ENCODE measurements at places on chromosomes 16 and 17.

DNA sequence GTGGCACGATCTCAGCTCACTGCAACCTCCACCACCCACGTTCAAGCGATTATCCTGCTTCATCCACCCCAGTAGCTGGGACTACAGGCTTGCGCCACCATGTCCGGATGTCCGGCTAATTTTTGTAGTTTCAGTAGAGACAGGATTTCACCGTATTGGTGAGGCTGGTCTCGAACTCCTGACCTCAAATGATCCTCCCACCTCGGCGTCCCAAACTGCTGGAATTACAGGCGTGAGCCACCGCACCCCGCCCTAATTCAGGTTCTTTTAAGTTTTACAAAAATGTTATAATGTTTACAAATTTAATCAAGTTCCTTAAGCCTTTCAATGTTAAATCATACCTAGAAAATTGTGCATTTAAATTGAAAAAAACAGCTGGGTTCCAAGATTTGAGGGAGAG is 13.3 kb upstream of the GJD3 start:
- no peak for DNase-seq

GRCh38 chr16:85350146-85350728 is 238.0 kb upstream of the CIBAR2 start:
- DNase-seq = no peak

DNA sequence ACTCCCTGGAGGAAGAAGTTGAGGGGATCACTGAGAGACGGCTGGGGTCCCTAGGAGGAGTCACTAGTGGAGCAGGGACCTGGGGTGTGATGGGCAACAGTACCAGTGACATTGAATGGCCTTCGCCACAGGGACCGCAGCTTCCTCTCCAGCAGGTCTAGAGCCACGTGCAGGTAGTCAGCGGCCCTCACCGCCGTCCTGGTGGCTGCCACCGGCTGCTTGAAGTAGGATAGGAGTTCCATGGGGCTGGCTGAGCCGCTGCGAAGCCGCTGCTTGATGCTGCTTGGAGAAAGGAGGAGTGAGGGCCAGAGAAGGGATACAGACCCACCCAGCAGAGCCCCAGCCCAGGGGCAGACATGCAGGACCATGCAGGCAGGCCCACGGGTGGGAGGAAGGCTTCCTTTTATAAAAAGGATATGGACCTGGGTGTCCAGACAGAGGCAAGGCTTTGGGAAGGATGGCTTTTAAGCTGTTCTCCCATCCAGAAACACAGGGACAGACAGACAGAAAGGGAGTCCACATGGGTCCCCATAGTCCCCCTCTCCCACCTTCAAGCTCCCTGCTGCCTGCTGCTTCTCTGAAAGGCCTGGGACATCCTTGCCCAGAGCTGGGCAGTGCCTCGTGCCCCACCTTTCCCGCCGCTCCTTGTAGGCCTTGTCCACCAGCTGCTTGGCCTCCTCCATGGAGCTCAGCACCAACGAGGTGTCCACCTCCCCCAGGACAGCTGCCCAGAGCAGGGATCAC is 827 bp downstream of the MPO start:
- DNase-seq = peak; percentile 56

- DNase-seq = no peak
Measured at GRCh38 chr16:74892574-74893461, 92.1 kb downstream of the WDR59 start.

DNA sequence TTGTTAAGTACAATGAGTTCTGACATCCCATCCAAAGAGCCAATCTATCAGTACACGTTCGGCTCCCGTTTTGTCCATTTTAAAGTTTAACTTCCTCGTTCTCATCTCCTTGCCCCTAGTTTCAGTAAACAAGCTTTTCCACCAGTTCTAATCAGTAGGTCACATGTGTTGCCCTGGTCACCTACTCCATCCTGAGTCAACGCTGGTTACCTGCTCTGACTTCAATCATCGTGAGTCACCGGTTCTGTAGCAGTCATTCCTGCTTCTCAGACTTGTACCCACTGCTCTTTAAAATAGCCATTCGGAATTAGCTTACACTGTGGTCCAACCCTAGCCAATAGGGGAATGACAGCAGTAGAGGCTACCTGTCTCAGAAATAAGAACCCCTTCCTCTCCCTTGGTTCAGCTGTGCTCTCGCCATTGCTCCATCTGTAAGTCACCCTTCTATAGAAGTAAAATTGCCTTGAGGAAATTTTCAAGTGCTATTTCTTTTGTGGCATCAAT is 191.0 kb downstream of the CPPED1 start:
- no peak for DNase-seq

- DNase-seq = no peak
Measured at GRCh38 chr17:55710410-55710809, 12.3 kb downstream of the TMEM100 start.

DNA sequence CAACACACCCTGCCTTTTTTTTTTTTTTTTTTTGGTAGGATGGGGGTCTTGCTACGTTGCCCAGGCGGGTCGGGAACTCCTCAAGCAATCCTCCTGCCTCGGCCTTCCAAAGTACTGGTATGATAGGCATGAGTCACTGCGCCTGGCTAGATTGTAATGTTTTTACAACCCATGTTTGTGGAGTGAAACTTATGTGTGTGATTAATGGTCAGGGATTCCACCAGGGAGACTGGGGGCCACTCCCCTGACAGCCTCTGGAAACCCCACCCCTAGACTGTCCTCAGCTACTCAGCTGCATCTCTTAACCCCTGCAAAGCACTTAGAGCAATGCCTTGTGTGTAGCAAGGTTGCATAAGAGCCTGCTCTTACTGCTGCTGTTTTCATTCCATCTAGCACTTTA is 220.5 kb downstream of the PARN start:
- no peak for DNase-seq

DNA sequence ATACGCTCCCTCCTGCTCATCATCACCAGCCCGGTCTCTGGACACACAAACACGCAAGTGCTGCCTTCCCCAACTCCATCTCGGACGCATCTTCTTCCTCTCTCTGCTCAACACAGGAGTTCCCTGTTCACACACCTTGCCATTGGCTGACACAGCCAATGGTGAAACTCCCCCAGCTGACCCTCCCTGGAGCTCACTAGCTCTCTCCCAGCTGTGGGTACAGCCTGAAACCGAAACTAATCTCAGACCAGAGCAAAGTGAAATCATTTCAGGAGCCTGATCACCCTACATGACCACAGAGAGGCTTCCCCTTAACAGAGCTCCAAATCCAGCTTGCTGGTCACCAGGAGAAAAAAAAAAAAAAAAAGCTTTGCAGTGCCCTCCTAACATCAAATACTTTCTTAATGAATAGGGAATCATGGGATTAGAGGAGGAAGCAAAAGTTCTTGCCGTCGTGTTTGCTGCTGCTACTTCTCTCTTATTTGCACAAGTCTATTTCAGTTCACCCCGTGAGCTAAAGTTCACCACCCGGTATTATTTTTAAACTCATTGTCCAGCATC is 8.3 kb downstream of the CUEDC1 start:
- DNase-seq = no peak

DNA sequence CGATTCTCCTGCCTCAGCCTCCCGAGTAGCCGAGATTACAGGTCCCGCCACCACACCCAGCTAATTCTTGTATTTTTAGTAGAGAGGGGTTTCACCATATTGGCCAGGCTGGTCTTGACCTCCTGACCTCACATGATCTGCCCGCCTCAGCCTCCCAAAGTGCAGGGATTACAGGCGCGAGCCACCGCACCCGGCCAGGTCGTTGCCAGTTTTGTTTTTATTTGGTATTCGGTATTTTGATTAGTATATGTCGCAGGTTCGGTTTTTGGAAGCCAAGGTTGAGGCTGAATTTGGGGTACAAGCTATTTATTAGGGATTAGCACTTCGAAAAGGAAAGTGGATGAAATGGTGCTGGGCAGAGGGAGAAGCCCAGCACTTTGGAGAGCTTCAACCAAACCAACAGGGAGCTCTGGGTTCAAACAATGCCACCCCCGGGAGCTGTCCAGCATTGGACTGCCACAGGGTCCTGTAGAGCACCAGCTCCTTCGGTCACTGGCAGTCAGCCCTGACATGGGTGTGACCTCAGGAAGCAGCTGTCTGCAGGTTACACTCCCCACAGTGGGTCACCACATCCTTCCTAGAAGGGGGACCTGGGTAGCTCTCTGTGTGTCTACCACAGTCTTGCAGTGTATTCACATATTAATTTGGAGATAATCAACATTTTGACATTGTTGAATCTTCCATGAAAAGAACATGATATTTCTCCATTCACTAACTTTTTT is 1.5 kb upstream of the CLEC10A start:
- DNase-seq = no peak

DNA sequence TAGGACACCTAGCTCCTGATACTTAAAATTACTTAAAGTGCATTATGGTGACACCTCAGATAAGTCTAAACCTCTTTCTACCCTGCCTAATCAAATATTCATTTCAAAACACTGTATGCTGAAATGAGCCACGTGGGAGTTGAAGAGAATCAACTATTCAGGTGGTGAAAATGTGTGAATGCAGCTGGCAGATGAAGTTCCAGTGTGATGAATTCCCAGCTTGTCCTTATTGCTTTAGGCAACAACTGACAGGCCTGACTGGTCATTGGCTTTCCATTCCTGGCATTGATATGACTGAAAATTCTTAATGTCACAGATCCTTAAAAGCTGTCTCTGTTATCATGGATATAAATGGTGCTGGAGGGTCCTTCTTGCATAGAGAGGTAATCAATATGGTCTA is 301.9 kb upstream of the TBX2 start:
- DNase-seq = no peak

- peak; percentile 80 for DNase-seq
Measured at GRCh38 chr16:57039148-57039812, 49.9 kb downstream of the NLRC5 start.

GRCh38 chr16:85615014-85615851 is 2.1 kb downstream of the GSE1 start:
- DNase-seq = peak; percentile 84

GRCh38 chr16:57358527-57359095 is at the start of gene CCL22:
TSS of gene CCL22 (plus strand) at chr16:57358783. CDS start at chr16:57358817, 34 bp downstream.
- no peak for DNase-seq

DNA sequence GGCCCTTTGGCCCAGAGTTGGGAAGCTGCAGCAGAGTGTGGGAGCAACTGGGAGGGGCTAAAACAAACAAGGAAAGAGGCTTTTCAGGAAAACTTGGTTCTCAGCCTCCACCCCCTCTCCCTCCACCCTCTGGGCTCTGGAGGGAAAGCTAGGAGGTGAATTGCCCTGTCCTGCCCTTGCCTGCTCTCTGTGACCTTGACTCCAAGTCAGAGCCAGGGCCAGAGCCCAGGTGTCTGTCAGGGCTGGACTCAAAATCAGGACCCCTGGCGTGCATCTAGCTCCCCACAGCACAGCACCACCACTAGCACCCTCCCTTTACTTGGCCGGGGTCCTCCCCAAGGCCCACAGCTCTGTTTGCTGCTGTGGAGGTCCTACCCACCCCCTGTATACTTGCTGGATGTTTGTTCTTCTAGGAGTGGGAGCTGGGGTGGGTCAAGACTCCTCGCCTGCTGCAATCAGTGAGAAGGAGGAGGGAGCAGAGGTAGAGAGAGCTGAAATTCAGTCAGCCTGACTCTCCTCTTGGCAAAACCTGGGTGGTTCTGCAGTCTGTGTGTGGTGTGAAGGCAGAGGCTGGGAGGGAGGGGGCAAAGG is 2.8 kb upstream of the NR1D1 start:
- no peak for DNase-seq

- no peak for DNase-seq
Measured at GRCh38 chr17:44170499-44171201, at the start of gene ASB16. TSS of gene ASB16 (plus strand) at chr17:44170704. CDS start at chr17:44170790, 86 bp downstream.

DNA sequence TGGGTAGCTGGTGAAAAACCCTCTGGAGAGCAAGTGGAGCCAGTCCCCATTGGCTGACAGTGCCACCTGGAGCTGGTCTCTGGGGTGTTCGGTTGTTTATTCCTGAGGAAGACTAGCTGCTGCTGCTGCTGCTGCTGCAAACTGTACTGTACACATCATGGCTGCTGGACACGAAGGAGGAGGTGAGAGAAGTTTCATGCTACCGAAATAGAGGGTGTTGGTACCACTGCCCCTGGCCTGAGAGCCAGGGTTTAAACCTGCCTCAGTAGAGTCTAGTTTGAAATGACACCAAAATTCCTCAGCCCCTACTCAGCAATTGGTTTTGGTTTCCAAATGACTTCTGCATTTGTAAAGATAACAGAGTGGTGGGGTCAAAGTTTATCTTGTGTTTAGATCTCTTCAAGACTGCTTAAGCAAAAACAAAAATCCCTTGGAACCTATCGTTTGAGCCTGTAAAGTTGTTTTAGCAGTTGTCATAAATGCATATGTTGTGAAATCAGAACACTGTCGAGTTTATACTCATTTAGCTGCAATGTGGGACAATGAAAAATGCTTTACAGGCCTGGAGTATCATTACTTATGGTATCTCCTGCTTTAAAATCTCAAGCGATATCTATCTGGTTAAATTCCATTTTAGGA is 40.8 kb downstream of the CYB5B start:
- no peak for DNase-seq

- DNase-seq = no peak
Measured at GRCh38 chr16:24611310-24611709, 71.9 kb downstream of the RBBP6 start.

DNA sequence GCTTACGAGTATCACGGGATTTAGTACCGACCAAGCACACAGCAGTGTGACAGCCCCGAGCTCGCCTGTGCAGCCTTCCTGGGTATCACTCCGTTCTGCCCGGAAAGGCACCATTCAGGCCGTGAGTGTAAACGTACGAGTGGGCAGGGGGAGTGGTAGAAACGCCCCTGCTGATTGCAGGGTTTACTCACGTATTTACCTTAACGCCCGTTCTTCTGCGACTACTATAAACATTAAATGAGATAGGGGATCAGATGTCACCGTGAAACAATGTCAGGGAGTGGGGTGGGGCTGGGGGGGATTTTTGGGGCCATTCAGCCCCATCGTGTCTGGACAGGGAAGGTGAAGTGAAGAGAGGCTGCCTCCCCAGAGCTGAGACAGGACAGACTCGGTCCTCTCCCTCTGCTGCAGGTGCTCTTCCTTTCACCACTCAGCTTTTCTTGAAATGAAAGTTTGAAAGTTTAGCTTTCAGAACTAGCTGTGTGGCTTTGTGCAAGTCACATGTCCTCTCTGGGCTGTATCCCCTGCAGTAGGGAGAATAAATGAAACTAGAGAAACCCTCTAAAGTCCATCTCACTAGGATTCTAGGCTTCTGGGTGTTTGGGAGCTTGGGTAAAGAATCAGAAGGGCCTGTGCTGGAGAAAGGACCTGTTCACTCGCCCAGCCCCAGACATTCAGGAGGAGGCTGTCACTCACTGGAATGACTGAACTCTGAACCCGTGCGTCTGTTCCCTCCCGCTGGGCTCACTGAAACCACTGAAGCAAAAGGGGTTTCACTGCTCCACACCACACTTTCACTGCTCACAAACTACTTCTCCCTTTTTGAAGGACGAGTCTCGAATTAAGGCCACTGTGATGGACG is 66.7 kb downstream of the RPA1 start:
- no peak for DNase-seq

DNA sequence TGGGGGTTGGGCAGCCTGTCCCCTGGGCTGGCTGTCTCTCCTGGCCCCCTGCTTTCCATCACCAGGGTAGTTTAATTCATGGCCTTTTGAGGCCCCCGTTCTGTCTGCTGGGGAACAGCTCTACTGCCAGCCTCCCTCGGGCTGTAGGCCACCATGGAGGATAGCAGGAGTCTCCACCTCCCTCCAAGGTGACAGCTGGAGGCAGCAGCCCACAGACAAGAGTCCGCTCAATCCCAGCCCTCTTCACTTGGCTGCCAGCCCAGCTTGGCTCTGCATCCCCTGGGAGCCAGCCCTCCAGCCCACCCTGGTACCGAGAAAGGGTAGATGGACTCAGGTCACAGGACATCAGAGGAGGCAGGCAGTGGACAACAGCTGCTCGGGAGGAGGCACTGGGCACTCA is 194.6 kb upstream of the SDK2 start:
- no peak for DNase-seq

GRCh38 chr16:89958068-89958467 is 9.5 kb downstream of the DEF8 start:
- peak; percentile 61 for DNase-seq

Data from activated CD8-positive, alpha-beta memory T cell treated with anti-CD3 and anti-CD28 coated beads for 24 hours (primary cell).